MCF 10A (cell line): ENCODE measurements at places on chromosomes 5 and 9. TPM values are rescaled to one million over a fixed set of nuclear protein-coding genes. Genes with fewer than 3 reads are reported as not detected.

The SPATA31E1 gene
- not detected in 2 replicates for total RNA-seq

GRCh38 chr5:181283347-181283746, 22.4 kb upstream of the TRIM52 start:
- DNase-seq = peak; percentile 17

- peak; percentile 87 for DNase-seq
Observed at GRCh38 chr9:129584136-129584535, 36.8 kb downstream of the C9orf50 start.

The SNCAIP gene
- 0.12 and 0.21 TPM in 2 replicates for total RNA-seq

DNA sequence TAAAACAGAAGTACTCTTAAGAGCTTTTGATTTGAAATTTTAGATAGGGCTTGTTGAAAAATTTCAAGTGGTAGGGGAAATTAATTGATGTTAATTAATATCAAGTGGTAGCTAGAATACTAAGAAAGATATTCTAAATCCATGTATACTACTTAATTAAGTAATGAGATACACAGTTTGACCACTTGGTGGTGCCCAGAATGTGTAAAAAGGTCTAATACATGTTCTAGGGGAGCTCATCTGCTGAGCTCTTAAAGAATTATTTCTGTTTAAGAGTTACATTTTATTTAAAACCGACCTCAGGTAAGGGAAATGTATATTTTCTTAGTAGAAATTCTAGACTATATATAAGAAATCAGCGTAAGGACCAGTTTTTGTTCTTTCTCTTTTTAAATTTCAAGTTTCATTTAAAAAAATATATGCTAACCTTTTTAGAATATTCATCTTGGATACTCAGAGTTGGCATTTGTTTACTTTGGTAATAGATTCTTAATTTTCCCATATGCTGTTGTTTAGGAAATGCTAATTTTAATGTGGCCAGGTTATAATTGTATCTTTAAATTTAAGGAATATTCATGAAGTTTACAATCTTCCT, 61.5 kb downstream of the LNPEP start:
- DNase-seq = peak; percentile 50
